GM13977 (cell line): ENCODE measurements at places on chromosomes 7 and 10.
A peak's percentile ranks its signal among the peaks of the same experiment; 100 is the strongest.

DNA sequence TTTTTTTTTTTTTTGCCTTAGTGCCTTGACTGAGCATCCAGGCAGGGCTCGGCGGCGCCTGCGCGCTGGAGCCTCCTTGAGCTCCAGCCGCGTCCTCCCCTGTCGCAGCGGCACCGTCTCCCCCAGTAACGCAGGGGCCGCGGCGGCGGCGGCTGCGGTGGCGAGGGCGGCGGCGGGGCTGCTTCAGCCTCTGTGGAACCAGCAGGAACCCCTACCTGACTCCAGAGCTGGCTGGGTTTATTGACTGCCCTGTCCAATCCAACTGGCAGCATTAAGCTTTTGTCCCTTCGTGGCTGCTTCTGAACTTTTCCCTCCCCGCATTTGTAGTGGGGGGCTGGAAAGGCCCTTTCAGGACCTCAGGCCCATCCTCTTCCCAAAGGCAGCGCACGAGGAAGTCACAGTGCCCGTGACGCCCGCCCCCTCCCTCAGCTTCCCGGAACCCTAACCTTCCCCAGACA lies at the start of gene GPR85:
Gene GPR85, minus strand, starts transcription at position 397 of the 458 bp plus-strand sequence. CDS start 2,106 bp downstream, outside the sequence.
- peak; percentile 44 for DNase-seq

DNA sequence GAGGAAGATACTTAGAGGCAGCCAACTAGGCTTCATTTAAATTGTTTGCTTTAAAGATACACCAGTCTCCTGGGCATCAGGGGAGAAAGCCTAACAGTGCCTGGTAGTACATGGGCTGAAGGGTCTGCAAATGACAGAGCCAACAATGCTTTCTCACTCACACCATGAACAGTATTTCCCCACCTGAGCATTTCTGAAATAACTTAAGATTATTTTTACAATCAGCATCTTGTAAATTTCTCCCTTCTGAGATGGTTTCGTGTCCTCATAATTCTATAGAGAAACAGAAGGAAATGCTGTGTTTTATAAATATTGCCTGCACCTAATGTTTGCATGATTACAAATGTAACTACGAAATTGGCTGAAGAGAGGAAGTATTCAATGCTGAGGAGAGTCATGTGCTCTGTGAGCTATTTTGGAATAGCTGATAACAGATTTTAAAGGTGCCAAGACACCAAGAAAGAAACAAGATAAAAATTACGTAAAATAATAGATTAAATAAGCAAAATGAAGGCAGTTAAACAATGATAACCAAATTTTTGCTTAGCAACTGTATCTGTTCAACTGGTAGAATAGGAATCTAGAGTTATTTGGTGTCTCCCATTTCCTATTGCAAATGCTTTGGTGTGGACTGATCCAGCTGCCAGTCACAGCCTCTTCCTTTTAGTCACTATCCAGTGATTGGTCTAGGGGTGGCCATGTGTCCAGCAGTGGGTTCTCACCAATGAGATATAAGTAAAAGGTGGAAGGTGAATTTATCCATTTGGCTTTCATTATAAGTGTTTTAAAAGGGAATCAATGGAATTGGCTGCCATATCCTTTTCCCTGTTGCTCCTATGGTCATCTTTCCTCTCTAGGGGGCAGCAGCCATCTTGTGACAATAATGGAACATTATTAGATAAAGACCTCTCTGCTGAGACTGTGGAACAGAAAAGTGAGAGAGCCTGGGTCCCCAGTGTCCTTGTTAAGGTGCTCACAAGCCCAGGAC lies 167.9 kb upstream of the SLC26A5 start:
- no peak for DNase-seq

- DNase-seq: no peak
These were observed 4.9 kb downstream of the LRRC17 start for GRCh38 chr7:102917436-102918353.

DNA sequence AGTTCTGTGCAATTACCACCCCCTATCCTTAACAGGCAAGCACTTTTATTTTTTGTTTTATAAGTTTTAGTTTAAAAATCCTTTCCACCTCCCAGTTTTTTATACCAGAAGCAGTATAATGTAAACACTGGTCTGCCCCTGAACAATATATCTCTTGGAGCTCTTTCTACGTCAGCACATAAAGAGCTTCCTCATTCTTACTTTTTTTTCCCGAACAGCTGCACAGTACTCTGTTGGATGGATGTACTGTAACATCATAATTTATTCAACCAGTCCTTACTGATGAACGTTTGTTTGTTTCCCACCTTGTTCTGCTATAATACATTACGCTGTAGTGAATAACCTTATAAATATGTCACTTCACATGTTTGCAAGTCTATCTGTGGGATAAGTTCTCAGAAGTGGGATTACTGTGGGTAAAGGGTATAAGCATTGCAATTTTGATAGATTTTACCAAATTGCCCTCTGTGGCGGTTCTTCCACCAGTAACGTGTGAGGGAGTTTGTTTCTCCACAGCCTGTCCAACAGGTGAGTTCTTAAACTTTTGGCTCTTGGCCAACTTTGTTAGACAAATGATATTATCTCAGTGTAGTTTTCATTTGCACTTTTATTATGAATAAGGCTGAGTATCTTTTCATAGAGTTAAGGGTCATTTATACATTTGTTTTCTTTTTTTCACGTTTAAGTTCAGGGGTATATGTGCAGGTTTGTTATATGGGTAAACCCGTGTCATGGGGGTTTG lies 32.8 kb downstream of the ADRA2A start:
- no peak for DNase-seq

DNA sequence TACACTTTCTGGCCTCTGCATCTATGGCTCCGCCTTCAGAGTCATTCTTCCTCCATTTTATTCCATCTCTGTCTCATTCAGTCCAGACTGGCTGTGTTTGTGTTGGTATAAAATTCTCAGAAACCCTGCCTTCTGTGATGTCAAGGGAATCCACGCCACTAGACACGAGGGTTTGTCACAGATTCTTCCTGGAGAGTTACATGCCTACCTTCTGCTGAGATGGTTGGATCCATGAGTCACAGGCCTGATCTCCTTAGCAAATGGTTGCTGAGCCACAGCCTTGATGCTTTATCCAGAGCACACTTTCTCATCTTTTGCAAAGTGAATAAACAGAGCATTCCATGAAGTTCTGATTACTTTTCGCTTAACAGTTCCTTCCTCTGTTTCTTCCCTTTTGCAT lies 35.9 kb upstream of the TSPAN33 start:
- DNase-seq: no peak

- no peak for DNase-seq
These were observed 139.0 kb downstream of the NRF1 start for GRCh38 chr7:129750501-129750900.

DNA sequence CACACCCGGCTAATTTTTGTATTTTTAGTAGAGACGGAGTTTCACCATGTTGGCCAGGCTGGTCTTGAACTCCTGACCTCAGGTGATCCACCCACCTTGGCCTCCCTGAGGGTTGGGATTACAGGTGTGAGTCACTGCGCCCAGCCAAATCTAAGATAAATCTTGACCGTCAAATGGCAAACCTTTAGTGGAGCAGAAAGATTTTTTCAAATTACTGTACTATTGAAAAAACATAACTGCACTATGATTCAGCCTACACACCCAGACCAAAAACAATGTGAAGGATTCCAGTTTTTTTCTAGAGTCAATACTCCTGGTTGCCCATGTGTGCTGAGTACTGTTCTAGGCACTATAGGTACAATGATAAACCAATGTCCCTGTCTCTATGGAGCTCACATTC lies 33.9 kb upstream of the SVIL start:
- DNase-seq: no peak

GRCh38 chr10:43258211-43258561 lies 8.7 kb downstream of the RASGEF1A start:
- DNase-seq: peak; percentile 10

- DNase-seq: no peak
These were observed 291.8 kb downstream of the AHR start for GRCh38 chr7:17590221-17590620.

GRCh38 chr7:36923943-36924436 lies 199.7 kb upstream of the AOAH start:
- DNase-seq: no peak

- no peak for DNase-seq
These were observed 779 bp upstream of the ADCK2 start for GRCh38 chr7:140671966-140672365.

DNA sequence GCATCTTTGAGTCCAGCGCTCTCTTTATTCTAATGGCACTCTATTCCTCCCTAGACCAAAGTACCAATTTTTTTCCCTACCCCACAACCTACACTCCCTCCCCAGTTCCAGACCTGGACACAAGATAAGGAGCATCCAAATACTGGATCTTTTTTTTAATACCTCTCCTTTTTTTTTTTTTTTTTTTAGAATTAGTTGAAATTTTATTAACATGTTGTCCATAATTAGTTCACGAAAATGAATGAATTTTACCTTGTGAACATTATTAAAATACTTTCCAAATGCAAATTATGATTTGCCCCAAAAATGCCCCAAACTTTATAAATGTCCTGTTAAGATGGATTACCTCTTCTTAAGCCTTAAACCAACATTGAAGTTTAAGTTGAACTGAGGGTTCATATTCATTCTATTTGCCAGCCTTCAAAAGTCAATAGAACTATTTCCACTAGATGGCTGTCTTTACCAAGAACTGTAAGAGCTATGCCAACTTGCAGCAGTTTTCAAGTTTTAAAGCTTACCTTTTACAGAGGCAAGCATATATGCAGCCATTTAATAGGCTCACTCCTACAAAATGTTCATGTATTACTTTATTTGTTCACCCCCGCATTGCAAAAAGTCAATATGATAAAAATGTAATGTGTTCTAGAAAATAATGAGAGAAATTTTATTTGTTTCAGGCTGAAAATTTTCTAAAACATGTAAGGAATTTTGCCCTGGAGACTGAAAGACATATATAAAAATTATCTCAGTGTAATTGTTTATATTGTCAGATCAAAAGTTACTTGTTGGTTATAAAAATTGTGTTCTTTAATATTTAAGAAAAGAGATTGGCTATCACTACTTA lies 39.7 kb upstream of the TNKS2 start:
- peak; percentile 47 for DNase-seq

DNA sequence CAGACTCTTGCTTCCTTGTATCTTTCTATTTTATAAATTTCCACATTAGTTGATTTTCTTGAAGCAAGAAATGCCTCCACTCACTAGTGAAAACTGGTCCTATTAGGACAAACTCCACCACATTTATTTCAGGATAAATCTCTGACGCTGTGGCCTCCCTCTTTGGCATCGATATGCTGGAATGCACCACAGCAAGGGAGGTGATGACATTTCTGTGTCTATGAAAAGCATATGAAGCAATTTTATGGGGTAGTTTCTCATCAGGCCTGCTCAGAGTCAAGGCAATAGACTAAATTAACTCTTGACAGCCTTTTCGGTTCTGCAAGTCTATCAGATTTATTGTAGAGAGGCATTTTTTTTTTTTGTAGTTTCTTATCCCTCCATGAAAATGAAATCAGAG lies 304.4 kb downstream of the ZEB1 start:
- DNase-seq: no peak

DNA sequence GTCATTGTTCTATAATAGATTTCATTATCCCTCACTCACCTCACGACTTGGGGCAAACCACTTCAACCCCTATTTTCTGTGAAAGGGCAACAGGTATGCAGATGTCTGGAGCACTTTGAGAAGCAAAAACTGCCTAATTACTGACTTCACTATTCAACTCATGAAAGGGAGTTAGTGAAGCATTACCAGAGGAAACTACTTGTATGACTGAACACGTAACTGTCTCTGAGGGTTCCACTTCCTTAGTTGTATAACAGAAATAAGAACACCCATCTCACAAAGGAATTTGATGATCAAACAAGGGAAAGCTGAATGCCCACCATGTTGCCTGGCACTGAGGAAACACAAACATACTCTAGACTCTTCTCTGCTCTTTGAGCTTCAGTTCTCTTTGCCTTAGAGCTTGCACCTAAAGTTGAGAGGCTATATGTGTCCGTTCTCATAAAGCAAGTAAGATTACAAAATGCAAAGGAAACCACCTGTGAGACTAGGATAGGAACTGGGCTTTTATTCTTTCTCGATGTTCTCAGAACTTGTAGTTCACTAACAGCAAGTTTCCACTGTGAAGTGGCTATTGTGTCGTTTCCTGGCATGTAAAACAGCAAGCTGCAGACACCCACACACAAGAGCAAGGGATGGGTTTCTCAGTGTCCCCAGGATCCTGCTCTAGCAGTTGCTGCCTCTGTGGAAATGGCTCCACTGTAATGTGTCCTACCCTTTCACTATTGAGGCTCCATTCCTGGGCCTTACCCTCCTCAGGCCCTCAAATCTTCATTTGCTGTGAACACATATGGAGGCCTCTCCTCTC lies 2.6 kb downstream of the TMEM243 start:
- DNase-seq: peak; percentile 74
